T-helper 17 cell (primary cell): ENCODE measurements at places on chromosomes 11 and 22.

GRCh38 chr11:58513747-58514367 is 6.0 kb upstream of the OR5B21 start:
- no peak for DNase-seq

- DNase-seq = no peak
These were observed 14.6 kb downstream of the GLB1L2 start for GRCh38 chr11:134346101-134346975.

DNA sequence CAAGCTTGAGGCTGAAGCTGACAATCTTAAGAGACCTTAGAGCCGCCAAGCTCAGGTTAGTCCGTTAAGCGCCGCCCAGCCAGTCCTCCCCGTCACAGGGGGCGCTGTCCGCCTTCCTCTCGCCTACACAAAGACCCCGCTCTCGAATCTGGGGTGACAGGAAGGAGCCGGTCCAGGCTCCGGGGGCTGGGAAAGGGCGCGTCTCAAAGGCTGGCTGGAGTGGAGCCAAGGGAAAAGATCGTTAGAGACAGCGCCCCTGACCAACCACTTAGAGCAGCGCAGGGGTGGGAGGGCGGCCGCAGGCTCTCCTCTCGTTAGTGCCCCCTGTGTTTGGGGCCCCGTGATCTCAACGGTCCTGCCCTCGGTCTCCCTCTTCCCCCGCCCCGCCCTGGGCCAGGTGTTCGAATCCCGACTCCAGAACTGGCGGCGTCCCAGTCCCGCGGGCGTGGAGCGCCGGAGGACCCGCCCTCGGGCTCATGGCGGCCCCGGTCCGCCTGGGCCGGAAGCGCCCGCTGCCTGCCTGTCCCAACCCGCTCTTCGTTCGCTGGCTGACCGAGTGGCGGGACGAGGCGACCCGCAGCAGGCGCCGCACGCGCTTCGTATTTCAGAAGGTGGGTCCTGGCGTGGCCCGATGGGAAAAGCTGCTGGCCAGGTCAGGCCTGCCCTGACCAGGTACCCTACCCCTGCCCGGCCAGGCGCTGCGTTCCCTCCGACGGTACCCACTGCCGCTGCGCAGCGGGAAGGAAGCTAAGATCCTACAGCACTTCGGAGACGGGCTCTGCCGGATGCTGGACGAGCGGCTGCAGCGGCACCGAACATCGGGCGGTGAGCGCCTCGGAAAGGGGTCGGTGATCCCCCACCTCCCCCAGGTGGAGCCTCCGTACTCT is at the start of gene MUS81:
TSS of gene MUS81 (plus strand) at position 156 of the 887 bp plus-strand sequence. CDS start at position 477, 321 bp downstream.
- DNase-seq = peak; percentile 89

- DNase-seq = no peak
These were observed 3.9 kb upstream of the LMO2 start for GRCh38 chr11:33895752-33896137.

DNA sequence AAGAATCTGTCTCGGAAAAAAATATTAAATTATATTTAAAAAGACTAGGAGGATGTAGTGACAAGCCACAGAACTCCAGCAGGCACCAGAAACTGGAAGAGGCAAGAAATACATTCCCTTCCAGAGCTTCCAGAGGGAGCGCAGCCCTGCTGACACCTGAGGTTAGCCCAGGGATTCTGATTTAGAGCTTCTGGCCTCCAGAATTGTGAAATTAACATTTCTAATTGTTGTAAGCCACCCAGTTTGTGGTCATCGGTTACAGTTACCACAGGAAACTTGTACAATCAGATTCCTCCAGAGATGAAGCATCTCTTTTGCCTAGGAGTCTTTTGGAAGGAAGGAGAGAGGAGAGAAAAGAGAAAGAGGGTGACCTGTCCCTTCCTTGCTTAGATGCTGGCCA is 6.4 kb upstream of the UBASH3B start:
- DNase-seq = no peak

GRCh38 chr11:4577761-4578160 is 3.8 kb upstream of the OR52I2 start:
- DNase-seq = no peak

- no peak for DNase-seq
These were observed 22.6 kb upstream of the HIPK3 start for GRCh38 chr11:33234397-33235190.

DNA sequence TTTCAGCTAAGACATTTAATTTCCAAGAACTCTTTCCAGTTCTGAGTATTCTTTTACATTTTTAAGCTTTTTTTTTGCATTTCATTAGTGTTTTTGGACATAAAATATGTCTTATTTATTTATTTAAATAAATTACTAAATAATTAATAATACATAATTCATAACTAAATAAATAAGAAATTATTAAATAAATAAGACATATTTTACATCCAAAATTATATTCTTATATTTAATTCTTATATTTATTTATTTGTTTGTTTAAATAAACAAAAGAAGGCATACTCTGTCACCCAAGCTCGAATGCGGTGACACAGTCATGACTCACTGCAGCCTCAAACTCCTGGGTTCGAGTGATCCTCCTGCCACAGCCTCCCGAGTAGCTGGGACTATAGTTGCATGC is 3.1 kb upstream of the MMP27 start:
- no peak for DNase-seq
